ENCODE measurements at places on chromosomes 5 and 9.

DNA sequence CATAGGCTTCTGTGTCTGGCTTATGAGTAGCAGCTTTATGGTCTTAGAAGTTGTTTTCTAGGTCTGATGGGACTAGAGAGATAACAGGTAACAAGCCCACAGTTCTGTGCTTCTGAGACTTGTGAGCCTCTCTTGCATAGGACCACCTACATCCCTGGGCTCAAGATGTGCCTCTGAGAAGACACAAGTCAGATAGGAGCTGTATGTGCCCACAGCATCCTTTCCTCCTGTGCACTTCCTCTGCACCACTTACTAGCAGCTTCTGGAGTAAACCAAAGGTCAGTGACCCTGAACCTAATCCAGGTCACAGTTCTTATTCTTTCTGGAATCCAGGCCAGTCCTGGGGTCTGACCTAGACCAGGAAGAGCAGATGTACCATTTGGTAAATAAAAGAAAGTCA, 40.0 kb downstream of the GALNT10 start:
- DNase-seq: no peak

GRCh38 chr9:99056186-99056585, 48.7 kb upstream of the TGFBR1 start:
- no peak for DNase-seq

GRCh38 chr9:30244877-30245276, 2139.6 kb upstream of the ACO1 start:
- DNase-seq: no peak

DNA sequence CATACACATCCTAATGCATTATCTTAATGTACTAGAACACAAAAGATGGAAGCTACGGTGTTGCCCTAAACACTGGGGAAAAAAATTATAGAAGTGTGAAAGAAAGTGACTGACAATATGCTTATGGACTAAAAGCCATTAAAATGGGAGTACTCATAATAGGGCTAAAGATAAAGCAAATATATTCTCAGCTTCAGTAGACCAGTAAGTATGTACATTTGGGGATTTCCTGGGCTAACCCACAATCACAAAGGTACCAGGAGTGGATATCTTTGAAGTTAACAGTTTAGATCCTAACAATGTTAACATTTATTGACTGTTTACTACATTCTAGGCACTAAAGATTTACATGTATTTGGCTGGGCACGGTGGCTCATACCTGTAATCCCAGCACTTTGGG, 36.9 kb downstream of the PTGER4 start:
- no peak for DNase-seq

DNA sequence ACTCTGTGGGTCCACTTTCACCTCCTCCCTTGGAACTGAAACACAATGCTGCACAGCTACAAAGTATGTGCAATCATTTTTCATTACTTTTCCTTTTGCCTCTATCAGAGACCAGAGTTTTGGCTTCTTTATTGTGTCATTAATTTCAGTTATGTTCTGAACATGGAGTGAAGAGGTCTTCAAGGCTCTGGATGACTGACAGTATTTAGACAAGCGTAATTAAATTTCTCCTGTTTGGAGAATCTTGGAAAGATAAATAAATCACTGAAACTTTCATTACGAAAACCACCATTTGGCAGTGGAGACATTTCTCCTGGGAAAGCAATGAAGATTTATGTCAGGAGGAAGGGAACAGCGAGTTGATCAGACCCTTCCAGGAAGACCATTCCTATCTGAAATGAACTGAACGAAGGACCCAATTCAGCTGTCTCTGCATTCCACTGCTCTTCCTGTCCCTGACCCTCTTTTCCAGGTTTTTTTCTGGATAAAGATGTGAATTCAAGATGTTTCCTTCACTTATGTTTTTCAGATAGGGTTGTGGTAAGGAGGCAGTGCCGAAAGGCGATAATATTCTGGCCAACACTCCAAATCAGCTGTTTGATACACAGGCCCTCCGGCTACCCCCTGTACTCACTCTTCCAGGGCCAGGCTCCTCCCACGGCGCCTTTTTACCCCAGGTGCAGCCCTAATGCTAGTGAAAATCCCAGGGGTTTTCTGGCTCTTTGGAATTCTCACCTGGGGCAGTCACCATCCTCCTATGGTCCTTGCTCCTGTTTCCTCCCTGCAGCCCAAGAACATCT, 77.2 kb upstream of the OSMR start:
- no peak for DNase-seq

DNA sequence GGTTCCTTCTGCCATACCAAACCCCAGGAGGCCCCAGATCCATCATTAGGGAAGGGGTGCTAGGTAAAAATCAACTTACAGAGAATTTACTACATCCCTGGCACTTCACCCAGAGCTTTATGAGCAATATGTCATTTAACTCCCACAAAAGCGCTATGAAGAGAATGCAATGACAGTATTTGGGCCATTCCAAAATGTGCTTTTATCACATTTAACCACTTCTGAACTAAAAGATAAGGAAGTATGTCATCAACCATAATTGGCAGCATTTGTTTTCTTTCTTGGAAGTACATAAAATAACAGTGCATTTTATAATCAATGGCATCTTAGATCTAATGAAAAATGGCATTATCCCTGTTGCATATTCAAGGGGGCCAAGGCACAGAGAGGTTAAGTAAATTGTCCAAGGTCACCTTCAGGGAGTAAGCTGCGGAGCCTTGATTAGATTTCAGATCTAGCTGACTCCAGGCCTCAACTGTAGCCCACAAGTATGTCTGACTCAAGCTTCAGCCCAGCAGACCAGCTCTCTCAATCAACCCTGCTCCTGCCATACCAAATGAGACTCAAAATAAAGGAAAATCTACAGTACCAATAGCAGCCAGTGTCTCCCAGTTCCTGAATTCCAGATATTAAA, 16.5 kb downstream of the SH3TC2 start:
- peak; percentile 26 for DNase-seq

- no peak for DNase-seq
Measured at GRCh38 chr5:52964138-52964537, 25.0 kb upstream of the ITGA2 start.

DNA sequence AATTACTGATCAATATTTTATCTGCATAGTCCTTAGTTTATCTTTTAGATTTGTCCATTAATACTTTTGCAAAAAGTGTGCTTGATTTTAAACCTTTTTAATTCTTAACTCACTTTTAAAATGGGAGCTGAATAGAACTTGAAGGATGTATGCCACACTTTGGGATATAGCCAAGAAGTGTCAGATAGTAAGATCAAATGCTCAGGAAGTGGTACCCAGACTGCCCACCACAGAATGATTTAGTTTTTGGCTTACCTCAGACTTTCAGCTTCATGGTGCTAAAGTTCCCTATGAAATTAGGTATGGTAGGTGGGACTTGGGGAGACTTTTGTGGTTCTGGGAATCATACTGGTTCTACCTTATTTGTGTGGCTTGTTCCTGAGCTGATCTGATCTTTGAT, 14.7 kb downstream of the FOCAD start:
- DNase-seq: no peak

GRCh38 chr9:36914212-36914577, 119.9 kb downstream of the PAX5 start:
- no peak for DNase-seq

DNA sequence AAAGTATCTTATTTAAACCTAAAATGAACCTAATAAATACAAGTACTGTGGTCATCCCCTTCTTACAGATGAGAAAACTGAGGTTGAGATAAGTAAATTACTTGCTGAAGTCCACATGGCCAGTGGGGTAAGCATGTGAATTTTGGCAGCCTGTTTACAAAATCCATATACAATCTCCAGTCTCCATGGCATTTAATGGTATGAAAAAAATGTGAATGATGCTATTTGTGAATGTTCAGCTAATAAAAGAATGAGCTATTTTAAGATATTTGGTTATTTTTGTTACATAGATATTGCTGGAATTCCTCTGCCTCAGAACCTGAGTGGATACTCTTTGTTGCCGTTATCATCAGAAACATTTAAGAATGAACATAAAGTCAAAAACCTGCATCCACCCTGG, 19.3 kb upstream of the GPR150 start:
- DNase-seq: no peak

DNA sequence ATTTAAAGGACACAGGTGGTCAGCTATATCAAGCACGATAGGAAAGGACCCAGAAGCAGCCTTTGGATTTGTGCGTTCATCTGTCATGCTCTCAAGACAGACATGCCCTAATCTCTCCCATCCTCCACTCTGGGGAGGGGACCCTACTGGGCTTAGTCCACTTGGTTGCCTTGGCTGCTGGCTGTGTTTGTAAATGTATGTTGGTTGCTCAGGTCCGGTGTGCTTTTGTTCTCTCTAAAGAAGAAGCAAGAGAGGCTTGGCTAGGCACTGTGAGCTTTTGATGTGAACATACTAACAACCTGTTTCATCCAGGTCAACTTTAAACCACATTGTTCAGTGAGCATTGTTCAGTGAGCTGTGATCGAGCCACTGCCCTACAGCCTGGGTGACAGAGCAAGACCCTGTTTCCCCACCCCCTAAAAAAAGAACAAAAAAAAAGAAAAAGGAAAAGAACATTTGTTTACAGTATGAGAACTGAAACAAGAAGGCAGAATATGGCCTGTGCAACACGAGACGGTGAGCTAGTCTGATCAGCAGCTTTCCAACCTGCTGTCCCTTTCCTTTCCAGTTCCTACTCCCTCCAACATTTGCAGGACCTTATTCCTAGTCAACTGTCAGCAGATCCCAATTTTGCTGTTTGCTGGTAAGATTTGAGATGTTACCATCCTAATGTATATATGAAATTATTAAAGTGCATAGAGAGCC, 228.3 kb downstream of the ARHGAP26 start:
- no peak for DNase-seq

- DNase-seq: no peak
Measured at GRCh38 chr5:77852514-77853352, 76.6 kb upstream of the TBCA start.

GRCh38 chr9:113675475-113675941, 200.6 kb upstream of the ZNF618 start:
- no peak for DNase-seq

DNA sequence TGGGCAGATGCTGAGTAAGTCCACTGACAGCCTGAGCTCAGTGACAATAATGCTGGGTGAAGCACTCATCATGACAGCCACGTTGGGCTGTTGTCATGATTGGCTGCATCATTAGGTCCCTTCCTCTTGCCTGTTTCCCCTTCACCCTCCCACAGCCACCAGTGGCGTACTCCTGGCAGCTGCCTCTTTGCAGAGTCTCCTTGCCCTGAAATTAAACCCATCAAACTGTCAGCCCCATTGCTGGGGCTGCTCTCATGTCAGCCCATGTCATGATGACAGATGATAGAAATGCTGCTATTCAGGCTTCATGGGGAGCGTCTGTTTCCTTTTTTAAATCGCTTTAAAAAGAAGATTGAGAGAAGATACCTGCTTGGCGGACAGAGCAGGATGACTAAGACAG, 327.4 kb downstream of the AGTPBP1 start:
- DNase-seq: no peak

DNA sequence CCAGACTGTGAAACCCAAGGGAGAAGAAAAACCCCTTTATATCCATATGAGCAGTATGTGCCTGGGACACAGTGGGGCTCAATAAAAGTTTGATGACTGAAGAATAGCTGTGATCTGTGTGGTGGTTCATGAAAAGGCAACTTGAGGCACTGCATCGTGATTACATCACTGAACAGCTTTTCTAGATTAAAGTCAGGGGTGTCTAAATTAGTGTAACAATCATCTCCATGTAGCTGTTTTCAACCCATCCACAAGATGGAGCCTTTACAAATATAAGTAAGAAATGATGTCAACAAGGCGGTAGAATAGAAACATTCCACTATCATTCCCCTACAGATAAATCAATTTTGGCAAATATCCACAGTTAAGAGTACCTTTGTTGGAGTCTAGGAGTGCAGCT, 55.5 kb downstream of the PRRC1 start:
- DNase-seq: no peak

- DNase-seq: no peak
Measured at GRCh38 chr5:43137326-43137725, 16.6 kb downstream of the ZNF131 start.

- DNase-seq: peak; percentile 45
Measured at GRCh38 chr9:33719581-33720374, 75.6 kb upstream of the PRSS3 start.

DNA sequence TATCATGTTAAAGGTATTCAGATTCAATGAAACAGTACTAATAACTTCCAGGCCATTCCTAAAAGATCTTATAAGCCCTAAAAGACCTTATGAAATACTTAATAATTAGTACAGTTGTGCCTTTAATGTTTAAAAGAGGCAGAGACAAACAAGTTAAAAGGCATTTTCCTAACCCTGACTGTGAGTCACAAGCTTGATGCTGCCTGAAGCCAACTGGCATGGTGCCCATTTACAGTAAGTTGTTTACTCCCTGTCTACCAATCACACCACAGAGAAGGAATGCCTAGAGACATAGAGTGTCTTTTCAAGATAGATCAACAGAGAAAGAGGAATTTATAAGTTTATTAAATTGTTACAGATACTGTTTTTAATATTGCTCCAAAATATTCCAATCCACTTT, 47.8 kb downstream of the NR3C1 start:
- peak; percentile 99 for DNase-seq

- no peak for DNase-seq
Measured at GRCh38 chr5:179504600-179505396, 45.6 kb upstream of the RUFY1 start.

DNA sequence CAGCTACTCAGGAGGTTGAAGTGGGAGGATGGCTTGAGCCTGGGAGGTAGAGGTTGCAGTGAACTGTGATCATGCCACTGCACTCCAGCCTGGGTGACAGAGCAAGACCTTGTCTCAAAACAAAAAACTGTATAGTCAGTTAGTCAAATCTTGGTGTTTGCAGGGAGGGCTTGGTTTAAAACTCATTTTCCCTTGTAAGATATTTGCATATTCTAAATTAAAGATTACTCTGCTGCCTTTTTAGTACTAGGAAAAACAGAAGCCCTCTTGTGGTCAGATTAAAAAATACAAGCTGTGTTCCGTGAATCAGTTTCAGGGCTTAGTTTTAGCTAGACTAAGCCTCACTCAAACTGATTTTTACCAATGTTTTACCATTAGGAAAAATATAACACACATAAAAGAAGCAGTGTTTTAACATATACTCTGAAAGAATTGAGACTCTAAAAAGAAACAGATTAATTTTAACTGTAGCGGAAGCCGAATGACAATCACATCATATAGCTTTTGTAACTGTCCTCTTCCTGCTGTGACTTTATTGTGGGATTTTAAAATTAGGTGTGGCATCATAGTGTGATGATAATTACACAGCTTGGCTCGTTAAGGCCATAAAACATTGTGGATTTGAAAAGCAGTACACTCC, 84.9 kb upstream of the BASP1 start:
- DNase-seq: no peak

- DNase-seq: no peak
Measured at GRCh38 chr5:976849-977751, 31.5 kb upstream of the NKD2 start.

DNA sequence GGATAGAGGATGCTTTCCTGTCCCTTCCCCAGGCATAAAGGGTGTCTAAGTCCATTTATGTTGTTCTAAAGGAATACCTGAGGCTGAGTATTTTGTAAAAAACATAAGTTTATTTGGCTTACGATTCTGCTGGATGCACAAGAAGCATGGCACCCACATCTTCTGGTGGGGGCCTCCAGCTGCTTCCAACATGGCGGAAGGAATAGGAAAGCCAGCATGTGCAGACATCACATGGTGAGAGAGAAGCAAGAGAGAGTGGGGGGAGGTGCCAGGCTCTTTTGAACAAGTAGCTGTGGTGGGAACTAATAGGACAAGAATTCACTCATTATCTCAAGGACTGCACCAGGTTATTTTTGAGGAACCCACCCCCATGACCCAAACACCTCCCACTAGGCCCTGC, 77.2 kb downstream of the ADCY2 start:
- DNase-seq: no peak

- DNase-seq: no peak
Measured at GRCh38 chr9:114376586-114377445, 11.0 kb downstream of the AKNA start.

- DNase-seq: no peak
Measured at GRCh38 chr5:11584017-11584416, 320.2 kb downstream of the CTNND2 start.

Data from hematopoietic multipotent progenitor cell treated with erythropoietin and hydrocortisone succinate and interleukin-3 and kit ligand, for 17 days (in vitro differentiated cells).